Immature natural killer cell (primary cell): ENCODE measurements at places on chromosomes 16 and 17. TPM values are rescaled to one million over a fixed set of nuclear protein-coding genes. Genes with fewer than 3 reads are reported as not detected.

Gene GNG13
- polyA plus RNA-seq, result not detected

Gene DNAH3
- polyA plus RNA-seq, result not detected

- peak overlapping the region; percentile 88 for H3K27ac ChIP-seq
- DNase-seq, result peak; percentile 14
- H3K4me3 ChIP-seq, result peak overlapping the region; percentile 82
Measured at GRCh38 chr17:61221181-61221580, 178.5 kb upstream of the TBX2 start.

DNA sequence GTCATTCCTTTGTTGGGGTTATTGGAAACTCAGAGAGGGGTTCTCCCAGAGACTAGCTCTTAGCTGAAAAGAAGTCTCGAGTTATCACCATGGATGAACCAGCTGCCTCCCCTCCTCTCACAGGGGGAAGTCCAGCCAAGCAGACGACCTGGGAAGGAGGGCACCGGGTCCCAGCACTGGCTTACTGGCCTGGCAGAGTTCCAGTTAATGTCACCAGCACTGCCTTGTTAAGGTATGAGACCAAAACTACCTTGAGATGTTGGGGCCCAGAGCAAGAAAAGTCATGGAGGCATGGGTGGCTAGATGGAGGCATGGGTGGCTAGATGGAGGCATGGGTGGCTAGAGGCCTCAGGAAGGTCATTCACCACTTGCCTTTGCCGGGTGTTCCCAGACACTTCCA, 72.4 kb downstream of the WIPI1 start:
- peaks cover 17% of the 10 kb centered on the region for H3K36me3 ChIP-seq
- H3K4me1 ChIP-seq, result peaks cover 26% of the 10 kb centered on the region
- H3K4me3 ChIP-seq, result no peak overlapping the region
- H3K27me3 ChIP-seq, result peaks cover 4% of the 10 kb centered on the region
